Muscle of arm (tissue), 14 donors: ENCODE measurements at places on chromosomes 2 and 18. TPM values are rescaled to one million over a fixed set of nuclear protein-coding genes. Genes with fewer than 3 reads are reported as not detected.

Gene PARD6G
- polyA plus RNA-seq: 15.9 TPM

Gene L3MBTL4
- 1.7 TPM for polyA plus RNA-seq

Gene HOXD9
- polyA plus RNA-seq: 7.7 TPM

Gene ITGA4
- 28.9 TPM for polyA plus RNA-seq

Gene ACKR3
- polyA plus RNA-seq: 23.5 TPM

Gene FIGN
- polyA plus RNA-seq: not detected

Gene ZEB2
- polyA plus RNA-seq: 121 TPM

Gene SKOR2
- not detected for polyA plus RNA-seq

Gene GALR1
- 0.03 TPM for polyA plus RNA-seq

Gene VSNL1
- polyA plus RNA-seq: 5.9 TPM

Gene ARL5A
- polyA plus RNA-seq: 32.5 TPM

Gene EVX2
- not detected for polyA plus RNA-seq

GRCh38 chr18:48728204-48728833 is 189.5 kb downstream of the CTIF start:
- no peak for DNase-seq

DNA sequence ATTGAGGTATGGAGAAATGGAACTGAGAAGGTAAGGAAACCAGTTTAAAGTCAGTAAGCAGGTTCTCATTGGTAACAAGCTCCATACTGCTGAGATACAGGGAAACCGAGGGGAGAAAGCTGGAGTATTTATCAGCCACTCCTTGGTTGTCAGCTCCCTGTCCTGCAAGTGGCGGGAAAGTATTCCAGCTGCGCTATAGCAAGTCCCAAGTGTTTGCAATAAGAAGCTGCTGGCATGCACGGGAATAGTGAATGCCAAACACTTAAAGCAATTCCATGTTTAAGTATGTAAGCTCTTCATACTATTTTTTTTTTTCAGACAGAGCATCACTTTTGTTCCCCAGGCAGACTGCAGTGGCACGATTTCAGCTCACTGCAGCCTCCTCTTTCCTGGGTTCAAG is 1601.1 kb downstream of the SUCLG1 start:
- DNase-seq: peak; percentile 21

- no peak for DNase-seq
Observed at GRCh38 chr2:26068602-26069298, 34.9 kb downstream of the RAB10 start.

DNA sequence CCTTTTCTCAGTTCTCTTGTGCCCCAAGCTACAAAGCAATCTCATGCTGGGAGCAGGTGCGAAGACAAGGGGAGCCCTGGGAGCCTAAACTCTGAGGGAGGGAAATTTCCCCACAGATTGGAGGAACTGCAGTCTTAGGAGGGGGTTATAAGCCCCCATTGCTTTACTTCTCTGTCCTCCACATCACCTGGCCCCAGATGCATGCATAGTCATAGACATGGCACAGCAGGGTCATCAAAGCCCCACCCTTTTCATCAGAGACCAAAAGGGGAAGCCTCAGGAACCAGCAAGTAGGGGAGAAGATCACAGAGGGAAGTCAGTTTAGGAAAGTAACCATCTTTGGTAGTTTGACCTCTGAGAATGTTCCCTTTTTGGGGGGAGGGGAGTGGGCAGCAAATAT is 33.7 kb downstream of the LANCL1 start:
- no peak for DNase-seq

DNA sequence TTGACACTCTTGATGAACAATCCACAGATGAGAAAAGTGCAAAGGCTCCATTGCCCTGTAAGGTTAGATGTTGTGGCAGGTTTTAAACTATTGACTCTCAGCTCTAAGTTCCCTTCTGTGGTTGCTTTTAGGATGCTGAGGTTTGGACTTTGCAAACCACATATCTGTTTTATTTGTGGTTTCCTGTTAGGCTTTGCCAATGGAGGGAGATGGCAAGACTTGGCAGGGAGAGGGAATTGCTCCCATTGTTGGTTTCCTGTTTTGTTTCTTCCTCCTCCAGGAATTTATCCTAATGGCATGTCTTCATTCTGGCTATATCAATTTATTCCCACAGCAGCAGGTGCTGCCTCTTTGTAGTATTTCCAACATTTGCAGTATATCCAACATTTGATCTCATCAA is 772.3 kb downstream of the LRRTM4 start:
- no peak for DNase-seq

DNA sequence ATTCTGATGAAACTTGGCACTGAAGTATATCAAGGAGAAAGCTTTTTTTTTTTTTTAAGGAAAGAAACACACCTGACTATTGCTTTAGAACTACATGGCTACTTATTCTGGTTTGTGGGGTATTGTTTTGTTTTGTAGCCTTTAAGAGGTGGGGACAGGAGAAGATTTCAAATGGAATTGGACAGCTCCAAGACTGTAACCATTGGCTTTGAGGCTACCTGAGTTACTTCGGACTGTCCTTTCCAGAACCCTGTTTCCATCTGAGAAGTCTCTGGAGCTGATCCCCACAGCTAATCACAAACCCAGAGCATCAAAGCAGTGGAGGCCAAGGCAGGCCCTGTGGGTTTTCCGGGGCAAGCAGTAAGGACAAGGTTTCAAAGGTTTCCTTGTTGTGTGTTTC is 4.7 kb downstream of the CDC42EP3 start:
- no peak for DNase-seq

DNA sequence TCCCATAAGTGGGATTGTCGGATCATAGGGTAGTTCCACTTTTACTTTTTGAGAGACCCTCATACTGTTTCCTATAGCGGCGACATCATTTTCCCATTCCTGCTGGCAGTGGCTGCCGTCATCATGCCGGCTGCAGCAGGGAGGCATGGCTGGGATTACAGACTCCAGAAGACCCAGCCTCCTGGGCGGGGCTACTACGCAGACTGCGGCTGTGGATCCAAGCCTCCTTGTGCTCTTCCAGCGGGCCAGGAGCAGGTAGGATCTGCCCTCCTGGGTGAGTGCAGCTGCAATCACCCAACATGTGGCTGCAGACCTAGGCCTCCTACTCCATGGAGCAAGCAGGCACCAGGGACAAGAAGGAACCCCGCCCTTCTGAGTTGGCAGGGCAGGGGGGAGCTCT is 359.2 kb downstream of the GALR1 start:
- DNase-seq: no peak

- DNase-seq: no peak
Observed at GRCh38 chr2:216653931-216654365, 20.7 kb downstream of the IGFBP2 start.

DNA sequence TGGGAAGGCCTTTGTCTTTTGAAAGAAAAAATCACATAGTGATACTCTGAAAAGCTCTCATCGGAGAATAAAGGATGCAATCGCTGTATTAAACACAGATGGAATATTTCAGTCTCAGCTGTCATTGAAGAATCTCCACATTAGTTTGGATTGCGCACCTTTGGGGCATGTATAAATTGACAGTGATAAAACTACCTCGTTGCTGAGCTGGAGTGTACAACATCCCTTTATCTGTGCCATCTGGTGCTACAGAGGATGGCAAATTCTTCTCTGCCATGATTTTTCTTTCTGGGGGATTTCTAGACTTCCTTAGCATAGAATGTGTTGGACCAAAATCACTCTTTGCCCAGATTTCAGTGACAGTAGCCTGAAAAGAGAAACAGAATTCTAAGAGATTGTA is 185.3 kb downstream of the PARD3B start:
- DNase-seq: no peak

- DNase-seq: no peak
Observed at GRCh38 chr2:206801418-206802189, 36.2 kb downstream of the FASTKD2 start.

GRCh38 chr2:176133389-176133788 is 3.9 kb downstream of the HOXD8 start:
- DNase-seq: no peak

DNA sequence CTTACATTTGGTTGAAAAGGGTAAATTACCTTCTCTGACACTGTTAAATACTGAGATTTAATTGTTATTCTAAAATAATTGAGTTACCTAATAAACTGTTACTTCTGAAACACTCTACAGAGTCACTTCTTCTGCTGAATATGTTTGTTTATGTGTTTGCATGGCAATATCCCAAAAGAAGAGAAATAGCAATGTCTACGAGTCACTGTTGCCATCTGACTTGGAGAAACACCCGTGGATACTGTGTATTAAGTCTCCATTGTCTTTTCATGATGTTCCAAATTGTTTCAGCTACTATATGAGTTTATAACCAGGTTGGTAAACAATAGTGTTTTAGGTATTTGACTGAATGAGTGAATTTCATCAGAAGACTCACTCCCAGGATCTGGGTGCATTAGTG is 754.2 kb upstream of the ID2 start:
- no peak for DNase-seq

GRCh38 chr18:68449292-68449691 is 265.6 kb downstream of the TMX3 start:
- no peak for DNase-seq

GRCh38 chr2:147639891-147640290 is 204.9 kb upstream of the ACVR2A start:
- DNase-seq: no peak

DNA sequence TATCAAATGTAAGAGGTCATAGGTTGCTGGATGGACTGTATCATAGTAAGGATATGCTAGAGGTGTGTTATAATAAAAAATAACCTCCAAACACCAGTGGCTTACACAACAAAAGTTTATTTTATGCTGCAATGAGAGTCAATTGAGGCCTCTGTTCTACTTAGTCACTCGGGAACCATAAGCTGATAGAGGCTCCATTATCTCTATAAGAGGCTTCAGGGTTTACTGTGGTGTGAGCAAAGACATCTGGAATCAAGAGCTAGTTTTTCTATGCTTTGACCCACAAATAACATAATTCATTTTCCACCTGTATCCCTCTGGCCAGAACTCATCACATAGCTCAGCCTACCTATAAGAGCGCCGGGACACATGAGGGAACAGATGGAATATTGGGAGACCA is 47.5 kb upstream of the NEMP2 start:
- DNase-seq: no peak

DNA sequence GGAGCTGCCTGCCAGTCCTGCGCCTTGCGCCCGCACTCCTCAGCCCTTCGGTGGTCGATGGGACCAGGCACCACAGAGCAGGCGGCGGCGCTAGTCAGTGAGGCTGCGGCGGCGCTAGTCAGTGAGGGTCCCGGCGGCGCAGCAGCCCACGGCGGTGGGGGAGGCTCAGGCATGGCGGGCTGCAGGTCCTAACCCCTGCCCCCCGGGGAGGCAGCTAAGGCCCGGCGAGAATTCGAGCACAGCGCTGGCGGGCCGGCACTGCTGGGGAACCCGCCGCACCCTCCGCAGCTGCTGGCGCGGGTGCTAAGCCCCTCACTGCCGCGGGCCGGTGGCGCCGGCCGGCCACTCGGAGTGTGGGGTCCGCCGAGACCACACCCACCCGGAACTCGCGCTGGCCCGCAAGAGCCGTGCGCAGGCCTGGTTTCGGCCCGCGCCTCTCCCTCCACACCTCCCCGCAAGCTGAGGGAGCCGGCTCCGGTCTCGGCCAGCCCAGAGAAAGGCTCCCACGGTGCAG is 867.4 kb downstream of the DSC3 start:
- DNase-seq: no peak

DNA sequence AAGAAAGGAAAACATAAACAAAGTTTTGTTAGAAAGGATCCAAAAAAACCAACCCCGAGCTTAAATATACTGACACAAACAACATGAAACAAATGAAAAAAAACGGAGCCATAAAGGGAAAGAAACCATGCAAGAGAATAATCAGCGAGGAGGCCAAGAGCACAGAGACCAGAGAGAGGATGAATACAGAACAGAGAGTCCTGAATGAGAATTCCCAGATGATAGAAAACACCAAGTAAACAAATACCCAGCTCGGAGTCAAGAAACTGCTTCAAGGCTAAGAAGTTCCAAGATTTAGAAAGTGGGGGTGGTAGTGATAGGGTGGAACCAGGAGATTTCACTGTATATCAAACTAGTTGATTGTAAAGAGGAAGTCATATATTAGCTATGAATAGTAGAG is 313.3 kb downstream of the OSR1 start:
- no peak for DNase-seq

DNA sequence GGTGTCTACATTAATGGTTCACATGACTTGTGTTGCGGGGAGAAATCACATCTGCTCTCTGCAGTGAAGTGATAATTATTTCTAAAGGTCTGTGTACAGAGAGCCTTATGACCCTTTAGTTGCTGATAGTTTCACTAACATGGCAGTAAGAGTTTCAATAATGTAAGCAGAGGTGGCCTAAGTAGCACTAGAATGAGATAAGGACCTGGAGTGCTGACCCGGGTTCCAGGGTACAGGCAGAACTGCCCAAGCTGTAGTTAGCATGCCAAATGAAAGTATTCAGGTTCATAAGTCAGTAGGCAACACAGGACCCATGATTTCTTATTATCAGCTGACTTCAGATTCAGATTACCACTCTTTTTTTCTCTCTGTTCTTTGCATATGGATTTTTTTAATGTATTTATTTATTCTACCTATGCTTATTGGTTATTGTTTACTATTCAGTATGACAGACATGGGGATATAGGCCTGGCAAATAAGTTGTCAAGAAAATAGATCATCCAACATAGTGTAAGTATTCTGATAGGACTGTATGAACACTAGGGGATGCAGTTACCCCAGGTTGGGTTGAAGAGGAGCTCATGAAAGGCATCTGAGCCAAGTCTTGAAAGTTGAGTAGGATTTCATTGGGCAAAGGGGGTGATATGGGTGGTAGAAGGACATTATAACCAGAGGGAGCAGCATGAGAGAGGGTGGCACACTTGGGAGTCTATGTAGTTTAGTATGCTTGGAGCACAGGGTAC is 105.2 kb downstream of the CCDC85A start:
- no peak for DNase-seq

DNA sequence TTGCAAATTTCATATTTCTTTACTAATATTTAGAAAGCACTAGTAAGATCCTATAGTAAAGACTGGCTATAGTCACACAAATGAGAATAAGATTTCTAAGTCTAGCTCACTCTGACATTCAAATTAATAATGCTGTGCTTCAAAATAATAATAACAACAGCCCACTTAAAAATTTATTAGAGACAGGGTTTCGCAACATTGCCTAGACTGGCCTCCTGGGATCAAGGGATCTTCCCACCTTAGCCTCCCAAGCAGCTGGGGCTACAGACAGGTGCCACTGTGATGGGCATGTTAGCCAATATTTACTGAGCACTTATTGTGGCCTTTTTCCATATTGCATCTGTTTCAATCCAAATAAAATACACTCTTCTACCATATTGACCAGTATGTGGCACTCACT is 96.1 kb downstream of the PIEZO2 start:
- no peak for DNase-seq

- no peak for DNase-seq
Observed at GRCh38 chr2:127423478-127423843, 5.2 kb downstream of the PROC start.
